ENCODE measurements at places on chromosomes 13 and 19.

DNA sequence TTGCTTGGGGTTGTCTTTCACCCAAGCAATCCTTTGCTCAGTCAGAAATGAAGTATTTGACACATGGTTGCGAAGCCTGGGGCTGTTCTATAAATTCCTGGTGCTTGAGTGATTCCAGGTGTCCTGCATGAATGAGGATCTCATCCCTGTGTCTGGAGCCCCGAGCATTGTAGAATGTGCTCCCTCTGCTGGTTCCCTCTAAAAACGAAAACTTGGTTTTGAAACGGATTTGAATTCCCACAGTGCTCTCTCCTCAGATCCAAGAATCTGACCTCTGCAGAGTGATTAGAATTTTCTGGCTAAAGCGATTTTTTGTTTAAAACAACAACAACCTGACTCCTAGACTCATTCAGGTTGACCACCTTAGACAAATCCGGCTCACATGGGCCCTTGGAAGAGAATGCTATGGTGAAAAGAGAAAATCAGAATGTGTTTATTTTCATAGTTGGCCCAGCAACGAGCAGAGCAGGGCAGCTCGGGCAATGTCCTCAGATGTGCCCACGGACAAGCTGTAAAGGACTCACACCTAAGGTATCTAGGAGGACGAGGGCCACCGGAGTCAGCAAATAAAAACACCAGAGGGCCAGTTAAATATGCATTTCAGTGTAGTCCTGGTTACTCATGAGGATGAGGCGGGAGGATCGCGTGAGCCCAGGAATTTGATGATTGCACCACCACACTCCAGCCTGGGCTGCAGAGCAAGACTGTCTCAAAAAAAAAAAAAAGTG, 8.7 kb upstream of the ATP12A start:
- DNase-seq = peak; percentile 62

DNA sequence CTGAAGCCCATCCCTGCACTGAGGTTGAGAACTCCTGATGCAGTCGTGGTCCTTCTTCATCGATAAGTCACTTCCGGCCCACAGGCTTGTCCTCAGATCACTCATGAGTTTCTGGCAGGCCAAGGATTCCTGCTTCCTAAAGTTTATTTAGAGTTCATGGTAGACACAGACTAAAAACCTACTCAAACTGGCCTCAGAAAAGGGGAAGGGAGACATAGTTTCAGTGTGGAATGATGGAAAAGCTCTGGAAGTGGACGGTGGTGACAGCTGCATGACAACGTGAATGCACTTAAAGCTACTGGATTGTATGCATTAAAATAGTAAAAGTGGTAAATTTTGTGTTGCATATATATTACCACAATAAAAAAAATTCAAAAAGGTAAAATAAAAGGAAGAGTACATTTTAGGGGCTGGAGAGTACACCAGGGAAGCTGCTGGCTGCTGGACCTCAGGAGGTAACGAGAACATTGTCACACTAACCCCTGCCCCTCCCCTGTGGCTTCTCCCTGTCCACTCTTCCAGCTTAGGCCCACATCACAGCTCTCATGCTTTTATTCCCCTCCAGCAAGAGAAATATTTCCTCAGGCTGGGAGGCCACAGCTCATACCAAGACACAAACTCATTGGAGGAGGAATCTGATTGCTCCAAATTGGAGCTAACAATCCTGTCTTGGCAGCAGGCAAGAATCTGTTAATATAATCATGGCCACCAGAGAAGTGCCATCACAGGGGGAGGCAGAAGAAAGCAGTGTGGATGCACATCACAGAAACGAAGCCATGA, 741.0 kb downstream of the UQCRFS1 start:
- no peak for DNase-seq

GRCh38 chr19:51547397-51548212, 16.1 kb upstream of the SIGLEC6 start:
- DNase-seq = peak; percentile 19

- DNase-seq = no peak
Observed at GRCh38 chr13:81722456-81722855, 1381.5 kb upstream of the SPRY2 start.

GRCh38 chr19:41533671-41534215, 42.2 kb upstream of the CEACAM21 start:
- DNase-seq = no peak

DNA sequence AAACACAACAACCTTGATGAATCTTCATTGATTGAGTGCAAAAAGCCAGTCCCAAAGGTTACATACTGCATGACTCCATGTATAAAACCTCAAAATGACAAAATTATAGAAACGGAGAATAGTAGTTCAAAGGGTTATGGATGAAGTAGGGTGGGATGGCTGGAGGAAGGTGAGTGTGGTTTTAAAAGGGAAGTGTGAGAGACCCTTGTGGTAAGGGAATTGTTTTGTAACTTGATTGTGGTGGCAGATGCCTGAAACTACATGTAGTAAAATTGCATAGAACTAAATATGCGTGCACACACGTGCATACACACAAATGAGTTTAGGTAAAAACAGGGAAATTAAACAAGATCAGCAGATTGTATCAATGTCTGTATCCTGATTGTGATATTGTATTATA, 340.7 kb downstream of the MTUS2 start:
- DNase-seq = no peak

GRCh38 chr19:46954502-46954992, 65.1 kb upstream of the NPAS1 start:
- no peak for DNase-seq

- DNase-seq = no peak
Observed at GRCh38 chr13:111900390-111901131, 166.4 kb upstream of the SOX1 start.

DNA sequence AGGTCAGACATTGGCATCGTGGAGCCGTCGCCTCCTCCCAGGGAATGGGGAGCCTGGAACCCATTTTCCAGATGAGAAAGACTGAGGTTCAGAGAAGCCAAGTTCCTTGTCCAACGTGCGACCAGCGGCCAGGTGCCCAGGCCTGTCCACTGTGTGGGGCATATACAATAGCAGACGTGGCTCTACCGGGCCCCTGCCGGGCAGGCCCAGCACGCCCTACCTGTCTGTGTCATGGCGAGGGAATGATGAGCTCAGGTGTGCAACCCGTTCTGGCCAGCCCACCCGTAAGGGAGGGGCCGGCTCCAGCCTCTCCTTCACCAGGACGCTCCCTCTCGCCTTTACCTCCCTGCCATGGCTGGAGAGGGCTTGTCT, 837 bp downstream of the GNA15 start:
- DNase-seq = no peak

DNA sequence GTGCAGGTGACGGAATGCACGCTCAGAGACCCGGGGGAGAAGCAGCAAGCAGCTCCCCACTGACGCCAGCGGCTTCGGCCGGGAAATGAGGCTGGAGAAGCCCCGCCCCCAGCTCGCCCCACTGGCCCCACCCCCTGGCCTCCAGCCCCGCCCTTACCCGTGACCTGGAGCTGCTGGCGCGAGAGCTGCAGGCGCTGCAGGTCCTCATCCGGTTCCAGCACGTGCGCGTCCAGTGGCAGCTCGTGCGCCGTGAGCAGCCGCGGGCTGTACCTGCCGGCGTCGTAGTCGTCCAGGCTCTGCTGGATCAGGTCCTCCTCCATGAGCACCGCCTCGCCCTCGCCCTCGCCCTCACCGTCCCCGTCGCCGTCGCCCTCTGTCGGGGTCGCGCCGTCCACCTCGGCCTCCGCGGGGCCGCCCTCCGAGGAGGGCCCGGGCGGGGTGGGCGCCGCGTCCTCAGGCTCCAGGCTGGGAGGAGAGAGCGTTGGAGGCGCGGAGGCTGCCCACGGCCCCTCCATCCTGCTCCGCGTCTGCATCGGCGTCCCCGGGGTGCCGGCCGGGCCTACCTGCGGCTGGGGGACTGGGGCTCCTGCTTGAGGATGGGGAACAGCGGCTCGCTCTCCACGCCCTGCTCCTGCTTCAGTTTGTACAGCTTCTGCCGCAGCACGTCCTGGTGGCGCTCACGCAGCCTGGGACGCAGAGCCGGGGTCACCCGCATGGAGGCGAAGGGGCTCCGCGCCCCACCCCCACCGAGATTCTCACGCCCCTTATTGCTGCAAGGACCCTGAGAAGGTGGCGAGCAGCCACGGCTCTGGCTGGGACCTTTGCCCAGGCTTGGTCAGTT, 6.4 kb upstream of the TBXA2R start:
- DNase-seq = no peak

GRCh38 chr19:7705387-7706187, 3.7 kb upstream of the FCER2 start:
- peak; percentile 94 for DNase-seq

- no peak for DNase-seq
Observed at GRCh38 chr19:18754501-18754900, 36.6 kb downstream of the COMP start.

- no peak for DNase-seq
Observed at GRCh38 chr13:98158172-98158899, 15.4 kb downstream of the FARP1 start.

- DNase-seq = no peak
Observed at GRCh38 chr13:99558570-99559180, 57.4 kb downstream of the TM9SF2 start.

GRCh38 chr13:34842466-34842865, 99.6 kb upstream of the NBEA start:
- DNase-seq = no peak

GRCh38 chr19:28694812-28695211, 518.1 kb downstream of the UQCRFS1 start:
- no peak for DNase-seq

- DNase-seq = no peak
Observed at GRCh38 chr19:49009828-49010227, 7.1 kb downstream of the LHB start.

- DNase-seq = no peak
Observed at GRCh38 chr13:98071316-98071715, 71.6 kb upstream of the FARP1 start.

DNA sequence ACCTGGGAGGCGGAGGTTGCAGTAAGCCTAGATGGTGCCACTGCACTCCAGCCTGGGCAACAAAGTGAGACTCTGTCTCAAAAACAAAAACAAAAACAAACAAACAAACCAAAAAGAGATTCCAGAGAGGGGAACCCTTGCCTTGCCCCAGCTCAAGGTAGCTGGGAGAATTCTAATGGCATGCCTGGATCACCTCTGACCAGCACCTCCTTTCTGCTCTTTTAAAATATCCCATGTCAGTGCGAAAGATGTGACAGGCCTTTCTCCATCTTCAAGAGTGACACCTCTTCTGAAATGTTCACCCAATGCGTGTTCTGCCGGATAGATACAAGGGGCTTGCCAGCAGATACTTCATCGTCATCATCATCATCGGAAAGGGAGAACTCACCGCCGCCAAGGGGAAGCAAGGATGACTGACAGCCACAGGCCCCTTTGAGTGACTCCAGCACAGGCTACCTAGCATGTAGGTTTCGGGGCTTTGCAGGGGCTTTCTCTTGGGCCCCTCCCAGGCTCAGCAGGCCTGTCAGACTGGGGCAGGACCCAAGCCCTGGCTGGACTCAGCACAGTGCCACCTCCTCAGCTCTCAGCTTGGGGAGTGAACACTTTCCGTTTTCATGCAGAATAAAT, 18.9 kb upstream of the LRP3 start:
- no peak for DNase-seq

GRCh38 chr19:33408116-33408515, 34.6 kb downstream of the CEBPG start:
- no peak for DNase-seq

- DNase-seq = no peak
Observed at GRCh38 chr13:69579351-69579750, 528.3 kb upstream of the ATXN8OS start.

DNA sequence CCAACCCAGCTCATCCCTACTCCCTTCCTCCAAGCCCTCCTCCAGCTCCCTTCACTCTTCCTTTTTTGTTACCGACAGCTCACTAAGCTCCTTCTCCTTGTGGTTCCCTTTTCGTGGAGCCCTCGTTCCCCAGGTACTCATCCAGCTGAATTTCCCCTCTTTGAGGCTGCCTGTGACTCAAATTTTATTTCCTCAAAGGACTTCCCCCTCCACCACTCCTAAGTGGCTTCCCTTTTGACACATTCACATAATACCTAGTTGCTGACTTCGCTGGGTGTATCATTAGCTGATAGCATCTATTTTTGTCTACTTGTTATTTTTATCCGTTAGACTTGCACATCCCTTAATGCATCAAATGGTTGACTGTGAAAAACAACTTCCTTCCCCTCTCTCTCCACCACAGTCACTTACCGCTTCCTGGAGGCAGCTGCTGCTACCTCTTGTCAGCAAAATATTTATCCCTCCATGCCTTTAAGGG, 14.5 kb downstream of the FFAR2 start:
- DNase-seq = peak; percentile 91

DNA sequence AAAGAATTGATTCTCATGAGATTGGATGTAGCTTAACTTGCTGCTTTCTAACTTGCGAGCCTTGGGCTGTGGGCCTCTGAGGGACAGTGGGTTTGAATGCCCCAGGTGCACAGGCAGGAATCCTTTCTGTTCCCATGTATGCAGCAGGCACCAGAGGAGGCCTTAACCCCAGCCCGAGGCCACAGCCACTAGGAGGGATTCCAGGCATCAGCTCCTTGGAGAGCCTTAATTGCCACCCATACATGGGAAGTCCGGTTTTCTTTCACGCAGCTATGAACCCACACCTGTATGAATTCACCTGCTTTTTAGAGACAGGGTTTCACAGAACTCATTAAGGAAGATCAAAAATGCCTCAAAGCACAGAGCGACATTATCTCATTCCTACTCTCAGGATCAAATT, 117.9 kb downstream of the CRYL1 start:
- no peak for DNase-seq

DNA sequence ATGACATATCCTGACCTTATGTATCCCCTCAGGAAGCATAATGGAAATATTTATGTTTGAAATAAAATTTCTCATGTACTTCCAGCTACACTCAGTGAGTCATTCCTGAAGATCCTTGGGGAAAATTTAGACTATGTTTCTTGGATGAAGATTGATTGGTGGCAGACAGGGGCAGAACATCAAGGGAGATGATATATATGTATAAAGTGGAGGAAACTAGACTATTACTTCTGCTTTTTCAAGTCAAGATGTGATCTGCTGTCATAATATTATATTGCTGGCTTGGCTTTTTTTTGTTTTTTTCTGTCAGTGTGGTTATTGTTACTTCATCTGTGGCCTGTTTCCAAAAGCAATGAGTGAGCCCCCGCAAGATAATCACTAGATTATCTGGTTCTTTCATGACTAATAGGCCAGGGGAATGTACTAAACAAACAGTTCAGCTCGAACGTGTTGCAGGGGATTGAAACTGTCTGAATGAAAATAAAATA, 87.2 kb upstream of the TNFSF11 start:
- peak; percentile 67 for DNase-seq

DNA sequence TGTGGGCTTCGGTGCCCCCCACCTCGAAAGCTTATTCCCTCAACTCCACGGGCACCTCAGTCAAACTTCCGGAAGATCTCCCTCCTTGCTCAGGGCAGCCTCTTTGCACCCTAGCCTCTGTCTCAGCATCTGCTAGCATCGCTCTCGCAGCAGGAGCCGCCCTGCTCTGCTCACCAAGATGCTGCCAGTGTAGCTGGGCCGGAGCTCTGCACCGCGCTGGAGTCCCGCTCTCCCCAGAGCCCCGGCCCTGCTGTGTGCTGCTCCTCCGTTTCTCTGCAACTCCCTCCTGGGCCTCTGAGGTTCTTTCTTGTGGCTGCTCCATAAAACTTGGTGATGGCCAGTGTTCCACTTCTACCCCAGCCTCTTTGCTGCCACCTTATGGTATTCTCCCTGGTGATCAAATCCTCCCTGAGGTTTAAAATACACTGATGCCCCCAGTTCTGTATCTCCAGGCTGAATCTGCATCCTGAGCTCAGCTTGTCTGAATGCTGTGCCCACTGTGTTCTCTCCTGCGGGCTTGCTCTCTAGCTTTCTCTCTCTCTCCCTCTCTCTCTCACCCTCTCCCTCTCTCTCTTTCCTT, 198.0 kb downstream of the UQCRFS1 start:
- DNase-seq = no peak
